ENCODE measurements at places on chromosomes 5 and 9. TPM values are rescaled to one million over a fixed set of nuclear protein-coding genes. Genes with fewer than 3 reads are reported as not detected.

DNA sequence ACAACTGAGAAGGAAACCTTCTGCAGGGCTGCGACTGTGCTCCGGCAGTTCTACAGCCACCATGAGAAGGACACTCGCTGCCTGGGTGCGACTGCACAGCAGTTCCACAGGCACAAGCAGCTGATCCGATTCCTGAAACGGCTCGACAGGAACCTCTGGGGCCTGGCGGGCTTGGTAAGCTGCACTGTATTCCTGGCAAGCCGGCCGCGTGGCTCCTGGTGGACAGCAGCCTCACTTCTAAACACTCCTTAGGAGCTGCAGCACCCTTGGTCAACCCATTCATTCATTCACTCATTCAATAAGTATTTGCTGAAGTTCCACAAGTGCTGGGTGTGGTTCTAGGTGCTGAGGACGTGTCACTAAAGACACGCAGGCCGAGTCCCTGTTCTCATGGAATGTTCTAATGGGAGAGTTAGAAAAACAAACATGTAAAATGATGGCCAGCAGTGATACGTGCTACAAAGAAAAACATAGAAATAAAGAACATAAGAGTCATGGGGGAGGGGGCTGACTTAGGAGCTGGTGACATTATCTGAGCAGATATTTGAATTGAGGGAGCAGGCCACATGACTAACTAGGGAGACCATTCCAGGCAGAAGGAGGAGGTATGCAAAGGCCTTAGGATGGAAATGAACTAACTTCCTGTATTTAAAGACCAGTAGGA lies 6.1 kb downstream of the IL4 start:
- no peak for DNase-seq

DNA sequence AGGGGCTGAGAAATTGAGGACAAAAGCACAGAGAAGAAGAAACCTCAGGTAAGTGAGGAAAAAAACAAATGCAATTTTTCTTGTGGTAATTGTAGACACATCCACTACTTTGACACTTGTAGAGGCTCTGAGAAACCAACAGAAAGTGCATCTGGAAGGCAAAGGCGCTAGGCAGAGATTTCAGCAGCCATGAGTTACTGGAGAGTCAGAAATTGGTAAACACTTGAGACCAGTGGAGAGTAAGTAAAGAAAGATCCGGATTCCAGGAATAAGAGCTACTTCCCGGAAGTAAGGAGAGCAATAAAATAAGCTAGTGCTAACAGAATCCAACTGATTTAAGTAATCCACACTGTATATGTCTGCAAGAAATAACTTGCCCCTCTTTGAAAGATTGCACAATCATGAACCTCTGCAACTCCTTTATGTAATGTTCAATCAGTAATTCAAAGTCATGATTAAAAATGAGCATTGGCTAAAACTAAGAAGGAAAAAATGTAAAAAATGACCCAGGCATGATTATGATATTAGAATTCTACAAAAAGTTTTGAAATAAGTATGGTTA lies 382.1 kb downstream of the CDH18 start:
- no peak for DNase-seq

DNA sequence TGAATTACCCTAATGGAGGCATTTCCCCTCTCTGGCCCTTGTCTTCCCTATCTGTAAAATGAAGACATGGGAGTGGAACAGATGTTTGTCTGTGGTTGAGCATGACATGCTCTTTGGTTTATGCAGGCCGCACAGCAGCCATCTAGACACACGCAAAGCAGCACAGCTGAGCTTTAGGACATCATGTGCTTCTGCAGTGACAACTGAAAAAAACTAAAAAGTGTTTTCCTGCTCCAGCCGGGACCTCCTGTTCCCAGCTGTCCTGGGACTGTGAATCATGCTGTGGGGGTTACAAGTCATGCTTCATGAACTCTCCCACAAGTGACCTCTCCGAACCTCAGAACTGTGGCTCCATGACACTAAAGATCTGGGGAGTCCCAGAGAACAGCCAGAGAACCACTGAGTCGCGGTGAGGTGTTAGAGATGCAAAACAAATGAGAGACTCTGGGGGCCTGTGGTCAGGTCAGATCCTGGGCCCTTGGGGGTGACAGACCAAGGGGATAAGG lies 1.7 kb downstream of the SMIM3 start:
- peak; percentile 33 for DNase-seq

DNA sequence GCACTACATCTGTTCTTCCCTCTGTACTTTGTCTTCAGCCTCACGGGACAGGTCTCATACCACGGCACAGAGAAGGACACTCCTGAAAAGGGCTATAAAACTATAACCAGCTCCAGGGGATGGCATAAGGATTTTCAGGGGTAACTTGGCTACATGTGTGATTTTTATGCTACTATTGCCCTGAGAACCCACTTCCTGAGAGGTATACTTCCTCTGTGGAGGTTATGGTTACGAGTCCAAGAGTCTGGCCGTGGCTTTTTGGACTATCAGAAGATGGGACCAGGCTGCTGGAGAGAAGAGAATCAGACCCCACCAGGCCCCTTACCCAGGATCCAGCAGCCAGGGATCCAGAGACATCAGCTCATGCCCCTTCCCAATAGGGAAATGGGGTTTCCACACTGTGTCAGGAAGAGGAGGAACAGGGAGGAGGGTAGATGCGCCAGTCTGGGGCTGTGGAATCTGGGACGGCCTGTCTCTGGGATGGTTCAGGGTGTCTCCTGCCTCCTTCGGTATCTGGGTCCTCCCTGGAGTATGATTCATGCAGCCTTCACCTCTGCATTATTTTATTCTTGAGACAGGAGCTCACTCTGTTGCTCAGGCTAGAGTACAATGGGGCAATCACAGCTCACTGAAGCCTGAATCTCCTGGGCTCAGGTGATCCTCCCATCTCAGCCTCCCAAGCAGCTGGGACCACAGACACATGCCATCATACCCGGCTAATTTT lies 29.7 kb downstream of the WHRN start:
- DNase-seq = no peak

DNA sequence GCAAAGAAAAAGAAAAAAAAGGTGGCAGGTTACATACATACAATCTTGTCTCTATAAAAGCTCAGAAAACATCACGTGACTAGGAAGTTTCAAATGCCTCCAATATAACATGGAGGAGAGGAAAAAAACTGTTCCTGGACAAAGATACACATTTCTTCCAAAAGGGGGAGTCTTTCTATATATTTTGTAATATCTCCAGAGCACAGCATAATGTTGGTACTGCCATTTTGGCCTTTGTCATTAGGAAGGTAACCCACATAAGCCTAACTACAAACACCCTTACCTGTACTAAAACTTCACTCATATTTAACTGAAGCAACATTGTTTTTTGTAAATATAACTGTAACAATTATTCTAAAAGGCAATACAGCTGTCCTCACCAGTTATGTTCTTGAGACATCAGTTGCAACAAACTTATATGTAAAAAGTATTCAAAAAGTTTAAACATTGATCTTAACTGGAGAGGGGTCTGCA lies 1.2 kb upstream of the BTF3 start:
- DNase-seq = no peak

DNA sequence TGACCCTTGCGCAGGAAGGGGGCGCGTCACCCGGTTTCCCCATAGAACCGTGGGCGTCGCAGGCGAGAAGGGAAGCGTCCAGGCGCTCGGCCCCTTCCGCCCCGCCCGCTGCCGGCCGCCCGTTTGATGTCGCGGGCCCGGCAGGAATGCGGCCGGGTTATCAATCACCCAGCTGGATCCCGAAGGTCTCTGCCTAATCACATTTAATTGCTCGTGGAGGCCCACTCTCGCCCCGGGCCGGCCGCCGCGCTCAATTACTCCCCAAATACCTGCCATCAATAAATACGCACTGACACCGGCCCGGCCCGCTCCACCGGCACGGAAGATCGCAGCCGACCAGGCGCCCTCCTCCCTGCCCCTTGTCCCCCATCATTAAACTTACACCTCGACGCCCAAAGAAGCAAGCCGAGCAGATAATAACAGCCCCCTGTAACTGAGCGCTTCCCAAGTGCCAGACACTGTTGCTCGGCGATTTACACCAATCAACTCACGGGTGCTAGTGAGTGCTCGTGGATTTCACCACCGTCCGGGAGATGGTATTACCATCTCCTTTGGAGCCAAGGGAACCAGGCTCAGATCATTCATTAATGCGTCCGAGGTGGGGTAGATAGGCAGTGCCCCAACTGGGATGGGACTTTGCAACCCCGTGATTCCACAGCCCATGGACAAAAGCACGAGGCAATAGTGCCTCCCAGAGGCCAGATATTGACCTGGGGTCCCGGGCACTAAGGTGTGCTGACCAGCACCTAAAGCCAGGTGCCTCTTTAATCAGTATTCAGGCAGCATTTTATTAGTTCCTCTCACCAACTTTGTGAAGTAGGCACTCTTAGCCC lies 11.3 kb downstream of the MSX2 start:
- DNase-seq = no peak

DNA sequence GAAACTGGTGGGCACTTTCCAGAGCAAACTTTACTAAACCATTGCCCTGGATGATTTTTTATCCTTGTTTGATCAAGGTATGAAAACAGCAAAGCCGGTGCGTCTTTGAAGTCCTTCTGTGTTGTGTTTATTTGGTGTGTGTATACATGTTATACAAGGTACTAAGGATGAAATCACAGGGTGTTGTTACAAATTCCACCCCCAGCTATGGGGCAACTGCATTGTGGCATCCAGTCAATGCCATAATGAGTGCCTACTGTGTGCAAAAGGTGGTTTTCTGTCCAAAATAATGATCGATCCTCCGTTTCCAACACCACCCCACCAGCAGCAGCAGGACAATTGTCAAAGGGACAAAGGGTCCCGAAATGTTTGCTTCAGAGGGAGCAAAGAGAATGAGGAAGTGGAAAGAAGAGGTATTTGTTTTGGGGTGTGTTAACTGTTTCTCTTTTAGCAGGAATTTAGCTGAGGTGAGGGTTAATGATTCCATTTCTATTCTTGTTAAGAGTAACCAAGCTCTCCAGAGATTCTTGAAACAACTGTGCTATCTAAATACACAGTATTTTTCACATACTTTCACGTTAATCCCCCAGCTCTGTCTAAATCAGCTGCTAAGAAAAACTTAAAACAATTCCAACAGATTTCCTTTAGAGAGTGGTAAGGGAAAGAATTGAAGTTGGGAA lies 568.7 kb upstream of the KLF4 start:
- no peak for DNase-seq

DNA sequence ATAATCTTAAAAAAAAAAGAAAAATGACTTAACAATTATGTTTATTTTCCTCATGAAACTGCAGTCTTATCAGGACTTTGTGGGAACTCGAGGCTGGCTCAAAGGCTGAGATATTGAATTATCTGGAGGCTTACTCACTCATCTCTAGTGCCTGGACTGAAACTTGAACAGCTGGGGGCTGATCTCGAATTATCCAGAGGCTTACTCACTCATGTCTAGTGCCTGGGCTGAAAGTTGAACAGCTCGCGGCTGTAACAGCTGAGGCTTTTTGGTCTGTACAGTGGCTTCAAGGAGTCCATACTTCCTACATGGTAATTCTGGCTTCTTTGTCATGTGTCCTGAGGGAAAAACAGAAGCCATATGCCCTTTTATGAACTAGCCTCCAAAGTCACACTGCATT lies 371.9 kb downstream of the CETN3 start:
- no peak for DNase-seq

GRCh38 chr5:38373743-38374142 lies 115.4 kb downstream of the EGFLAM start:
- no peak for DNase-seq

CDH9 gene
- total RNA-seq = not detected

MCTP1 gene
- total RNA-seq = 6.8 TPM

F12 gene
- 3.0 TPM for total RNA-seq

CCDC183 gene
- 4.0 TPM for total RNA-seq
